Psoas muscle (tissue), 8 donors: ENCODE measurements at places on chromosomes 16 and 17. TPM values are rescaled to one million over a fixed set of nuclear protein-coding genes. Genes with fewer than 3 reads are reported as not detected.

SYNGR2 gene
- 120 TPM for polyA plus RNA-seq

KIF2B gene
- polyA plus RNA-seq: not detected

ST6GALNAC1 gene
- polyA plus RNA-seq: 0.53 TPM

FOXL1 gene
- polyA plus RNA-seq: 0.14 TPM

RAB26 gene
- polyA plus RNA-seq: 0.31 TPM

SLC25A10 gene
- 7.0 TPM for polyA plus RNA-seq

COG1 gene
- polyA plus RNA-seq: 28.9 TPM

RARA gene
- polyA plus RNA-seq: 18.6 TPM

DHRS7C gene
- 26.9 TPM for polyA plus RNA-seq

NOS2 gene
- 0.14 TPM for polyA plus RNA-seq

IGF2BP1 gene
- not detected for polyA plus RNA-seq

KRT33A gene
- polyA plus RNA-seq: not detected

RNF43 gene
- polyA plus RNA-seq: 0.03 TPM

MMP15 gene
- polyA plus RNA-seq: 4.2 TPM

INTS2 gene
- polyA plus RNA-seq: 1.3 TPM

PLXDC1 gene
- 3.9 TPM for polyA plus RNA-seq

KRTAP4-6 gene
- polyA plus RNA-seq: not detected

C16orf54 gene
- 0.04 TPM for polyA plus RNA-seq

OR2C1 gene
- not detected for polyA plus RNA-seq

AOC2 gene
- 0.60 TPM for polyA plus RNA-seq
